Activated CD8-positive, alpha-beta T cell treated with anti-CD3 and anti-CD28 coated beads for 36 hours (primary cell): ENCODE measurements at places on chromosomes 6 and 20. TPM values are rescaled to one million over a fixed set of nuclear protein-coding genes. Genes with fewer than 3 reads are reported as not detected.

The SGK2 gene
- 0.16 TPM for total RNA-seq

The LIN28B gene
- total RNA-seq = not detected

The OR2B6 gene
- total RNA-seq = not detected

The HLA-DOA gene
- 8.1 TPM for total RNA-seq

The ZNF343 gene
- 8.5 TPM for total RNA-seq

The SLC22A1 gene
- total RNA-seq = 0.31 TPM

The FAM83C gene
- total RNA-seq = not detected

The AGPAT4 gene
- total RNA-seq = 4.7 TPM

DNA sequence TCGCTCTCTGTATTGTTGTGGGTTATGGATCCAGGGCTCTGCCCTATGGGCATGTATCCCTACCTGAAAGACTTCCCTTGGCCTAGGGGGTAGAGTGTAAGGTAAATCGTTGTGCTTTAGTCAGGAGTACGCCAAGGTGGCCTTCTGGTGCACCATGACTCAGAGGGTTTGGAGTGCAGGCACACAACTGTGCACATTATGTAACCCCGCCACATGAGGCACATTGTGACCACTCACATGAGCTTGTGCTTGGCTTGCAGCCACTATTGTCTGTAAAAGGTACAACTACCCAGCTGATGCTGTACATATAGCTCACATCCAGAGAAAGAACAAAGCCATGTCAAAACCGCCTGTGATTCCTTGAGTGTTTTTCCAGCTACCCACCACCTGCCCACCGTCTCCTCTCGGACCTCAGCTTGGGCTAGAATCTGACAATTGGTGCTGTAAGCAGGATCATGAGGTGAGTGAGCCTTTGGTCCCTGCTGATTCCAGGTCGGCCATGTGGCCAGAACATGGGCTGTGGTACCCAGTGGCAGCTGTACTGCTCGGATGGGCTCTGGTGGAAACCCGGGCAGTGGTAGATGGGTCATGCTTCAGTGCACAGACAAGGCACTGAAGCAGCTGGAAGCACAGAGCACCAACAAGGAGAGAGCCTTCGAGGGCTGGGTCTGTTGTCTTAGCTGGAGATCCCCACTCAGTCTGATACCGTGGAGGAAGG is 33.8 kb downstream of the HDDC2 start:
- DNase-seq = no peak

GRCh38 chr6:107656401-107656800 is 166.5 kb downstream of the SOBP start:
- no peak for DNase-seq

GRCh38 chr6:80469977-80470376 is 363.5 kb downstream of the BCKDHB start:
- DNase-seq = no peak

DNA sequence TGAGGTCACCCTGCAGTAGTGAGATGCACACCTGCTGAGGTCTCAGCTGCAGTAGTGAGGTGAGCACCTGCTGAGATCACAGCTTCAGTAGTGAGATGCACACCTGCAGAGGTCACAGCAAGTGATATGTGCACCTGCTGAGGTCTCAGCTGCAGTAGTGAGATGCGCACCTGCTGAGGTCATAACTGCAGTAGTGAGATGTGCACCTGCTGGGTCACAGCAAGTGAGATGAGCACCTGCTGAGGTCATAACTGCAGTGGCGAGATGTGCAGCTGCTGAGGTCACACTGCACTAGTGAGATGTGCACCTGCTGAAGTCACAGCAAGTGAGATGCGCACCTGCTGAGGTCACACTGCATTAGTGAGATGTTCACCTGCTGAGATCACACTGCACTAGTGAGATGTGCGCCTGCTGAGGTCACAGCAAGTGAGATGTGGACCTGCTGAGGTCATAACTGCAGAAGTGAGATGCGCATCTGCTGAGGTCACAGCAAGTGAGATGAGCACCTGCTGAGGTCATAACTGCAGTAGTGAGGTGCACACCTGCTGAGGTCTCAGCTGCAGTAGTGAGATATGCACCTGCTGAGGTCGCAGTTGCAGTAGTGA is 20.8 kb downstream of the ZDHHC14 start:
- no peak for DNase-seq

DNA sequence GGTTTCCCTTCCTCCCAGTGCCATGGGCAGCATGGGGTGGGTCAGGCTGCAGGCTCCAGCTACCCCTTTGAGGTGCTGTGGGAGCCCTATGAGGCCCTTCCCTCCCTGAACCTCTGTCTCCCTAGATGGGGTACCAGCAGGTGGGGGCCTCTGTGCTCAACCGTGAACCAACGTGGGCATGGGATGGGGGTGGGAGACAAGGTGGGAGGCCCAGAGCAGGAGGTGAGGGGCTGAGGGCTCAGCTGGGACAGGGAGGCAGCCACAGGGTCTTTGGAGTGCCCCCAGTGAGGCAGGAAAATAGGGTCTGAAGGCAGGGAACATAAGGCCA is 33.3 kb downstream of the SUN5 start:
- no peak for DNase-seq

- no peak for DNase-seq
Measured at GRCh38 chr6:109182578-109182977, 87.3 kb downstream of the CEP57L1 start.

DNA sequence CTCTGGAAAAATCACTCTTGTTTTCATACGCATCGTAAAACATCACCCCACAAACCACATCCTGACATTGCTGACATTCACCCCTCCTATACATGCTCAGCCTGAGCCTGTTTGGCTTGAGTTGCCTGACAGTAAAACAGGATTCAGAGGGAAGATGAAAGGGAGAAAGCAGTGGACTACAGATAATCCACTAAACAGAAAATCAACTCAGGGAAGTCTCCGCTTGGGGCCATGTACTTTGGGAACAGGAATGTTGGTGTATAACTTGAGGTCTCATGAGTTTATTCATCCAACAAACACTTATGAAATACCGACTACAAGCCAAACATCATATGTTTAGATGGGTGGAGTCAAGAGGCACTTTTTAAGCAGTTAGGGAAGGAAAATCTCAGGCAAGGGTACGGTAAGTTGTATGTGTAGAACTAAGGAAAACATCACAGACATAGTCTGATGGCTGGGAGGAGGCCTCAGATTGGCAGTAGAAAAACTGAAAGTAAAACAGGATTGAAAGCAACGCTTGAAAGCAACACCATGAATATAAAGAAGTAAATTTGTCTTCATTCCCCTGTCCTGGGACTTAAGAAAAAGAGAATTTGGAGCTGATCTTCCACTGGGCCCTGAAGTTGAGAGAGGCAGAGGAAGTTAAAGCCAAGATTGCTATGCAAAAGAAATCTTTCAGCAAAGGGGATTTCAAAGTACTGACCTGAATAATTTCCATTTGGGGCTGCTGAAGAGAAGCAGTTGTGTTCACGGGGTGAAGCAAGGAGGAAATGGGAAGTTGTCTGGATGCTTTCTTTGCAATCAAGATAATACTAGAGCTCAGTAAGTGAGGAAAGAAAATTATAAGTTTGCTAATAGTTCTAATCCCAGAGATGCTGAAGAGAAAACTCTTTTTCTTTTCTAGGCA is 28.8 kb downstream of the PDE7B start:
- DNase-seq = peak; percentile 78

DNA sequence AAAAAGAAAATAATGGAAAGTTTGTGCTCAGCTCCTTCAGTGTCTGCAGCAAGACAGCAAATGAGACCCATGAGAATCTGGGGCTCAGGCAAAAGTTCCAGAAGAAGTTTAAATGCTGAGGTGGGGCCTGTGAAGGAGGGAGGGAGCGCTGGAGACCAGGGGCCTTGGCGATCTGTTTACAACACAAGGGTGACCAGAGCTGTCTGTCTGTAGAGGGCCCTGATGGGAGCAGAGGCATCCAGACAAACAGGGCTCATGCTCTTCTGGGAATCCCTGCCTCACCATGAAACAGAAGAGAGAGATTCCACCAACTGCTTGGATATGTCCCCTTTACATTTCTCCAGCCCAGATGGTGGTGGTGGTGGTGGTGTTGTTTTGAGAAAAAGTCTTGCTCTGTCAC is 79.3 kb upstream of the SHLD1 start:
- no peak for DNase-seq

DNA sequence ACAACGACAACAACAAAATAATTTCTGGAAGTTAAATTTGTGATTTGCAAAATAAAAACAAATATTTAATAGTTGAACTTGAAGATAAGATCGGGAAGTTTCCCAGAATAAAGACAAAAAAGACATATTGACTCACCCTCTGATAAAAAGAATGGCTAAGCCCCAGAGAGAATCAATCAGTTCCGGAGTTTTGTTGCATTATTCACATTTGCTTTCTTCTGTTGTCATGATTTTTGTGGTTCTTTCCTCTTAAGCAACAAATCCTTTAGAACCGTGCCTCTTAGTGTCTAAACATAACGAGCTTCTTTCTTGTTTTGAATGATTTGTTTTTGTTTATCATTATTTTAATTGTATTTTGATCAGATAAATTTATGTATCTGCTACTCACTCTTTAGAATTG is 337.7 kb upstream of the PRND start:
- no peak for DNase-seq
